ENCODE measurements at places on chromosomes 5 and 9.

DNA sequence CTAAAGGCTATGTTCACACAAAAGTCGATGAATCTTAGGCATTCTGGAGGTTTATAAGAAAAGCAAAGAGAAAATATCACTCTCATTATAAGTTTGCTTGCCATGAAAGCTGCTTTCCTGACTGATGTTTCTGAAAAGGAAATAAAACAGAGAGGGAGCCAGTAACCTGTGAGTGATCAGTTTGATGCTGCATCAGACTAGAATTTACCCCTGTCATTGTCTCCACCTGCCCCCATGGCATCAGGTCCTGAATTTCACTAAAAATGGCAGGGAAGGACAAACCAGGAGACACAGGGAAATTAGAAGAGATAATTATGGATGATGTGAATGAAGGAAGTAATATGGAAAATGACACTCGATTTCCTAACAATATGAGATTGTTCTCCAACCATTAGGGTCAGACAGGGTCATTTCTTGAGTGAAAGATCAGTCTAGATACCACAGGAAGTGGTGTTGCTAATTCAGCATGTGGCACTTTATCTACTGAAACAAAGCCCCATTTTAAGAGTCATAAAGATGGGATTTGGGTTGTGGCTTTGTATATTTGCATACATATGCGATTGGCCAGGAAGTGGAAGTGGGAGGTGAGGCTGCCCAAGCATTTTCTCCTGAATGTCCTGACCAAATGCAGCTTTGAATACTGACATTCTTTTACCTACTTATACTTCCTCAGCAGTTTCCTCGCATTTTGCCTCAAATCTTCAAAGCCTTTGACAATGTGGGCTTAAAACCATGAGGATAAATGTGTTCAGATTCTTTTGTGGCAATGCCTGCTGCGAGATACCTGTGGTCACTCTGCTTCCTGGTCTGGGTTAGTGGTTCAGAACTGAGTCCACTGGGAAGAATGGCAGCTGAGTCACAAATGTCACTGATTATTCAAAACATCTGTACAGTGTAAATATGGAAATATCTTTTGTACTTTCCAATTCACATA is 29.7 kb downstream of the MEGF10 start:
- no peak for DNase-seq

- DNase-seq, result no peak
These were observed 163.3 kb upstream of the DAPK1 start for GRCh38 chr9:87334366-87334765.

DNA sequence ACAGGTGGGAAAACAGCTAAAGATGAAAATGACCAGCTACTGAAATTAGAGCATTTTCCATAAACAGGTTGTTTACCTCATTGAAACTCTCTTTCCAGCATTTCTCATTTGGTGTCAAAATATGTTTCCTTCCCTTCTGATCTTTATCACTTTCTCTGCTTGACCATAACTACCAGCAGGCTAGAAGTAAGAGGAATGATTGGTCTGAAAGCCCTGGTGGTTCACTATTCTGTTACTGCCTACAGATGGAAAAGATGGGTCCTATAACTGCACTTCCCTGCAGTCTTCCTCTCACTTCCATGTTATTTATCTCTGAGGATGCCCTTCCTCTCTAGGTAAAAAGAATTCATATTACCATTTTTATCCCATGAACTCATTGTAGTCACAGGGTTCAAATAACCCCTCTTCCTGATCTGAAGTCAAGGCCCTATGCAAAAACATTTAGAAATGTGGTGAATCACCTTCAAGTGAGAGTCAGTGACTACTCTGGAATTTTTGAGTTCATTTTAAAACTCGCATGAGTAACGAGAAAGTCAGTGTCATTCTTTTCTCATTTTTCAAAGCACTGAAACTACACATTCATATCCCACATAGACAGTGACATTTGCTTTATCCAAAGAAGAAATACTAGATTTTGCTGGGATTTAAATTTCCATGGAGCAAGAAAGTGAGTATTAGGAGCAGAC is 51.7 kb downstream of the ZNF474 start:
- DNase-seq, result no peak

- no peak for DNase-seq
These were observed 36.5 kb upstream of the ANKRD33B start for GRCh38 chr5:10527281-10527950.

- no peak for DNase-seq
These were observed 122.3 kb downstream of the MTRR start for GRCh38 chr5:7991125-7991821.

DNA sequence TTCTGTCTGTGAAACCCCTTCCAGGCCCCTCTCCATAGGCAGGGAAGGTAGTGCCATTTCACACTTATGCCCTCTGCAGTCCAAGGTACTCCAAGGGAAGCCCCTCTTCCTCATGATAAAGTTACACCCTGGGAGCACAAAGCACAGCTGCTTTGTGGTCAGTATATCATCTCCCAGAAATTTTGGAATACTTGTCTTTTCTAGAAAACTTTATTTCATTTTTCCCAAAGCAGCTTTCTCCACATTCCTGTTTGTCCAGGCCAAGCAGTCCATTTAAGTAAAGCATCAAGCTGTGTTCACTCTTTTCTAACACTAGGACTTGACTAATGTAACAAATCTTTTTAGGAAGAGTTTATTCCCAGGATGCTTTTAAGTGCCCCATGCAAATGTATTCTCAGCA is 371.8 kb upstream of the RGMB start:
- no peak for DNase-seq

DNA sequence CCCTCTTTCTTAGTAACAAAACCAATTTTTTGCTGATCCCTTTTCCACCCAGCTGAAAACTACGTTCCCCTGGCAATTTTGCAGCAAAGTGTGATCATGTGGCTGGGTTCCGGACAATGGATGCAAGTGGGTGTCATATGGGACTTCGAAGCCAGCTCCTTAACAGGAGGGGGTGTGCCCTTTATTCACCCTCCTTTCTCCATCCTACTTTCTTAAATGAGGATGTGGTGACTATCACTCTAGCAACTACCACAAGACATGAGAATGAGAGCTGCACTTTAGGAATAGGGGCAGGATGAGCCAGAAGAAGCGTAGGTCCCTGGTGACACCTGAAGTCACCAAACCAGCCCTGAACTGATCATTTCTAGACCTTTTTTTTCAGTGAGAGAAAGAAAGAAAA is 58.9 kb downstream of the IRF1 start:
- DNase-seq, result no peak

DNA sequence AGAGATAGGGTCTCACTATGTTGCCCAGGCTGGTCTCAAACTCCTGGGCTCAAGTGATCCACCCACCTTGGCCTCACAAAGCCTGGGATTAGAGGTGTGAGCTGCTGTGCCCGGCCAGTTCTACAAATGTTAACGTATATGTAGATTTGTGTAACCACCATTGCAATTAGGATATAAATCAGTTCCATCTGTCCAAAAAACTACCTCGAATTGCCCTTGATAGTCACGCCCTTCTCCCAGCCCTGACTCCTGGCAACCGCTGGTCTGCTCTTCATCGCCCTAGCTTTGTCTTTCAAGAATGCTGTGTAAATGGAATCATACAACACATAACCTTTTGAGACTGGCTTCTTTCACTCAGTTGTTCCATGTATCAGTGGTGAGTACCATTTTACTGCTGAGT is 46.1 kb upstream of the PPARGC1B start:
- DNase-seq, result no peak

DNA sequence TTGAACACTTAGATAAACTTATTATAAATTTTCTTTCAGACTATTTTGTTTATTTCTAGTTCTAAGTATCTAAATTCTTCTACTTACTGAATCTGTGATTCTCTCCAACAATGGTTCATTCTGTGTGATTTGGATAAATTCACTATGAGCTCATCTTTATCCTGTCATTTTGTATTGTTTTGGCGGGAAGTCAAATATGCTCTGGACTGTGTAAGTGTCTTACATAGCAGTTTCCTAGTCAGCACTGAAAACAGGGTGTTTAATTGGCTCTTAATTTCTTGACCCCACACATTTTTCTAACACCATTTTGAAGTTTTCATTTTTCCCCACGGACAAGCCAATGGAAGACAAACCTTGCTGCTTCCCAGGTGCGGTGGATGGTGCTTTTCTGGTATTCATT is 207.0 kb upstream of the ACO1 start:
- no peak for DNase-seq

DNA sequence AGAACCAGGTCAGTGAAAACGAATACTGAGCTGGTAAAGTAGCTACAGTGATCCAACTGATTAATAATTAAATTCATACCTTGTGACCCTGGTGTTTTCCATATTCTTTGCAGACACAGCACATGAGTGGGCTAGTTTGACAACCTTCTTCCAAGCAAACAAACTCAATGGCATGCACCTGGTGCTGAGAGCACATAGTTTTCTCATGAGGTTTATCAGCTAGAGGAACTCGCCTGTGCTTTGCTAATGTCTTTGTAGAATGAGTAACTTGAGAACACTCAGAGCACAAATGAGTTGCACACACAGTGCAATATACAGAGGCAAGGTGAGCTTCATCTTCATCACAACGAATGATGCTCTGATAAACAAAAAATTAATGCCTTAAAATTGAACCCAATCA is 12.6 kb downstream of the TRIM23 start:
- peak; percentile 11 for DNase-seq

- DNase-seq, result no peak
These were observed 31.5 kb upstream of the TMED7 start for GRCh38 chr5:115657125-115657880.

DNA sequence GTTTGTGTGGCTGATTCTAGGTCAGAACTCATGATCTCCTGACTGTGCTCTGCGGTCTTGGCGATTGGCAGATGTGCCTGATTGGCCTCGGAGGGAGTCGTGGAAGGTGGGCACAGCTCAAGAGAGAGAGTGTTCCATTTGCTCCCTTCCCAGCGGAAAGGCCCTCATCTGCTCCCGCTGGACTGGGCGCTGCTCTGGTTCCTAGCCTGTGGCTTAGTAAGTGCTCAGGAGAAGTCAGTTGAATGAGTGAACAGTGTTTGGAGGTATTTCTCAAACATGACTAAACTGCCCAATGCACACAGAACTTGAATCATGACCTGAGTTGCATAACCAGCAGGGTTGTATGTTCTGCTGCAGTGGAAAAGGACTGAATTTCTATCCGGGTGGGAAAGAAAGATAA is 120.2 kb upstream of the PITX1 start:
- no peak for DNase-seq

DNA sequence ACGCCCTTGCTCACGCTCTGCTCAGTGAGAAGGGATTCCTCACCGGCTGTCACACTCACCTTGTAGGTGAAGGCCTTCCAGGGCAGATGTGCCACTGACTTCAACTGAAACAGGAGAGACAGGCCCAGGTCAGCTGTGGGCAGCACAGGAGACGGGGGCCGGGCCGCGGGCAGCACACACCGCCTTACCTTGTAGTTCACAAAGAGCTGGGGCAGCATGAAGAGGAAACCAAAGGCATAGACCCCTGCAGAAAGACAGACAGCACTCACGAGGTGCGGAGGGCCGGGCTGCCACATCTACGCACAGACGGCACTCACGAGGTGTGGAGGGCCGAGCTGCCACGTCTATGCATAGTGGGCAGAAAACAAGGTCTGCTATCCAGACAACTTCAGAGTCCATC is 23.3 kb downstream of the CLPTM1L start:
- DNase-seq, result no peak

- no peak for DNase-seq
These were observed 20.6 kb downstream of the GLRX start for GRCh38 chr5:95801961-95802360.

- DNase-seq, result no peak
These were observed 100.7 kb downstream of the YTHDC2 start for GRCh38 chr5:113614191-113614590.

- peak; percentile 87 for DNase-seq
These were observed 467 bp upstream of the LARP1 start for GRCh38 chr5:154754460-154755360.

DNA sequence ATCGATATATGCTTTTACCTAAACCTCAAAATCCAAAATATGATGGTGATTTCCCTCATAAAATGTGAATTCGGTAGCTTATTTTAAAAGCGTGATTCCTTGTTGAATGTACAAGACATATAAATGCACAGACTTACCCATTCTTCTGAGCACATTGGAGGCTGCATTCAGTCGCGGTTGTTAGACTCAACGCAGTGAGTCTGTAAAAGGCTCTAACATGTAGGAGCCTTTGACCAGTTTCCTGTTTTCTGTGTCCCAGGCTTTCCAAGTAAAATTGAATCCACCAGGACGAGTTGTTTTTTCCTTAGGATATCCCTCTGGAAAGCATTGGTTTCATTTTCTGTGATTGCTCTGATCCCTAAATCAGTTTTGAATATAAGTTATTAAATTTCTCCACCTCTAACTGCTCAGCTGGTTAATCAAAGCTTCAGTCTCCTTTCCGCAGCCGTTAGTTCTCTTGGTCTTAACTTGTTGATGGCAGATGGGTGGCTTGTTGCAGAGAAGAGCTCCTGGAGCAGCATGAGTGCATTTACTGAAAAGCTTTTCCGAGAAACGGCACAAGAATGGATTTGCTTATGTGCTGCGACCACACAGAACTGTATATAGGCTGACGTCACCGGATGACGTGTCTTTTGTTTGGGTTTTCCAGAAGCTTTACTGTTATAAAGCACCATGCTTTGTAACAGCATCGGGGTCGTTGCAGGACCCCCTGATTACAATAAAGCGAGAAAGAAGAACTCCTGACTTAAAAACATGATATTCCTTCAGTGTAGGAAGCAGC is at the start of gene LRRTM2:
Gene LRRTM2 (minus strand): TSS at position 565 of the 781 bp plus-strand sequence. CDS start 424 bp downstream, at position 141.
- peak; percentile 49 for DNase-seq

- no peak for DNase-seq
These were observed 3.4 kb downstream of the PCDHGC5 start for GRCh38 chr5:141492168-141492885.

DNA sequence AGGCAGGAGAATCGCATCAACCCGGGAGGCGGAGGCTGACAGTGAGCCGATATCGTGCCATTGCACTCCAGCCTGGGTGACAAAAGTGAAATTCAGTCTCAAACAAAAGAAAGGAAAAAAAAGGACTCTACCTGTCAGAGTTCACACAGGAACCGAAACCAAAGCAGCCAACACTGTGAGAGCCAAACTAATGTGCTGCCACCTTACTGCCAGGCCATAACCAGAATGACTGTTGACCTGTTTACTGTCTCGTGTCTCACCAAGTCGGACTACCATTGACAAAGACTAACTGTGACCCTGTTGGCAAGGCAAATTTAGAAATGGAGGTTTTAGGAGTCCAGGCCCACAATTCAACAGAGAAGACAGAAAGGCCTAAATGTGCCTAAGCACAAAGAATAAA is 112.4 kb downstream of the ANXA2R start:
- DNase-seq, result no peak

GRCh38 chr9:36898431-36899020 is 135.5 kb downstream of the PAX5 start:
- no peak for DNase-seq

- peak; percentile 14 for DNase-seq
These were observed 1.0 kb upstream of the FBXW11 start for GRCh38 chr5:172007175-172008110.

DNA sequence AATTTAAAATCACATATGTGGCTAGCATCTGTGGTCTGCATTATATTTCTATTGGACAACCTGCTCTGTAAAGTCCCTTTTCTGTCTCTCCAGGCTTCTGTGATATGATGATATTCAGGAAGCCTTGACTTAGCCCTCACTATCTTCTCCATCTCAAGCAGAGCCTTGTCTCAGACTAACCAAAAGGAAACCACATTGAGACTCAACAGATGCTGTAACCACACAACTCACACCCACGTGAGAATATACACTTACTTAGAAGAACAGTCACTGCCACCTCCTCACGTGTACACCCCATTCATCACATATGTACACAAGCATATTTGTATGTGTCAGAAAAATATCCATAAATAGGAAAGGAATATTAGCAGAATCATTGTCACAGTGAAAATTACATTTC is 33.6 kb downstream of the HTR4 start:
- DNase-seq, result no peak

Measured in DMS79 treated with DMSO at 0.1 percent for 48 hours (cell line).